ENCODE measurements at places on chromosomes 5 and 9.

DNA sequence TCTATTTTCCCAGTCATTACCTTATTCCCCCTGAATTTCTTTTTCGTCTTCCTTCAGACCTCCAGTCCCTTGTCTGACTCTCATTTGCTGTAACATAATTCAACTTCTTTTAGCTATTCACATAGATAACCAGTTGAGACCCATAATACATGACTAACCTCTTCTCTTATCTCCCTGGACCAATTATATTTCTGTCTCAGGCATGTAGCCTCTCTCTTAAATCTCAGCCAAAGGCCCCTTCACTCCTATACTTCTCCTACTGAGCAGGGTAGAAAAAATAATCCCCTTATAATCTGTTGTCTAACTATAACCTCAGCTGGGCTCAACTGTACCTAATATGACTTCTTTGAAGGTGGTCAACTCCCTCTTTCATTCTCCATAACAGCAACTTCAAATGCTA, 20.9 kb downstream of the RANBP6 start:
- DNase-seq = no peak

GRCh38 chr9:121836366-121836885, 185.0 kb downstream of the DAB2IP start:
- DNase-seq = no peak

DNA sequence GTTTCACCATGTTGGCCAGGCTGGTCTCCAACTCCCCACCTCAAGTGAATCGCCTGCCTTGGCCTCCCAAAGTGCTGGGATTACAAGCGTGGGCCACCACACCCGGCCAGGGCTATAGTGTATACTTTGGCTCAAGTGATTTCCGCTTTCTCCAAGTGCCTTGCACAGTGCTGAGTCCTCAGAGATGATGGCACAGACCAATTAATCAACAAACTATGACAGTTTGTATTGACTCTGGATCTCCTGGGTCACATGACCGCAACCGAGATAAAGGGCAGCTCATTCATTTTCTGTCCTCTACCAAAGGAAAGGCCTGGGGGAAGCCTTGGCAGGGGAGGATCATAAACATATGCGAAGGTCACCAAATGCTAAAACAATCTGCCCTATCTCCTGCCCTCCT, 11.4 kb upstream of the LARP1 start:
- DNase-seq = no peak

GRCh38 chr9:113538701-113539430, 75.3 kb downstream of the RGS3 start:
- DNase-seq = no peak

DNA sequence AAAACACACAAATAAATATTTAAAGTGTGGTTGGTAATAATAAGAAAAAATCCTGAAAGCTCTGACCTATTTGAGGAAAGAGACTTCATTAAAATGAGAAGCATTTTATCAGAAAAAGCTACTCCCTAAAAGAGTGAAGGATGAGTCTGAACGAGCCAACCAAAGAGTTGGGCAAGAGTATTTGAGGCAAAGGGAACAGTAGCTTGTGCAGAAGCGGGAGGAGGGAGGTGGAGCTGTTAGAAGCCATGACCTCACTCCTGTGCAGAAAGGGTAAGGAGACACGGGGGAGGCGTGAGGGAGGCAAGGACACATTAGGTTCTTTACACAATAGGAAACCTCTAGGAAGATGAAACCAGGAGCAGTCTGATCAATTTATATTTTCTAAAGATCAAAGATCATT, 29.4 kb downstream of the SH3RF2 start:
- no peak for DNase-seq

GRCh38 chr5:79416499-79416898, 97.4 kb downstream of the HOMER1 start:
- DNase-seq = no peak

DNA sequence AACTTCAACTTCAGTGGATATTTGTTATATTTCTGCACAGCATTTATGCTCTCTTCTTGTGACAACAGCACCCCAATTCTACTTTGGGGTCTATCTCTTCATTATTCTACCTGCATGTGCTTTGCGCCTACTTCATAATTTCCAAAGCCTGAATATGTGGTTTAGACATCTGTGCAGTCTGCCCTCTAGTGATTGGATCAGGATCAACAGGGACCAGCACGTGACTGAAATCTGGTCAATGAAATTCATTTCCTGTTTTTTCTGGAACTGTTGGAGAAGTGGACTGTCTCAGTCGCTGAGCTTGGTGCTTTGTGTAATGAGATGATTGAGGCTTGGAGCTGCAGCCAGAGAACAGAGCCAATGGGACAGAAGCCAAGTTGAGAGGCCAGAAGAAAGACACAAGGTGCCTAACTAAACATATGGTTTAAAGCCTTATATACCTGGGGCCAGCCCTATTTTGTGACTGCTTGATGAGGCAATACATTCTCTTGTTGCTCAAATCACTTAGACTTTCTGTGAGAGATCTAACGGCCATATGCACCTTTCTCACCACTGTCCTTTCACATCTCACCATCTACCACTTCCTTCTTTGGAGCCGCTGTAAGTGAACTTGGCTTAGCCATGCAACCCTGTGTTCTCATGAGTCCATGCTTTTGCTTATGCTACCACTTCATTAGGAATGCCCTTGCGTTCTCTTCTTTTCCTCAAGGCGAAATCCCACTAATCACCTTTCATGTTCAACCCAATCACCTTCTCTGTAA, 68.8 kb upstream of the PPP2R2B start:
- peak; percentile 4 for DNase-seq

DNA sequence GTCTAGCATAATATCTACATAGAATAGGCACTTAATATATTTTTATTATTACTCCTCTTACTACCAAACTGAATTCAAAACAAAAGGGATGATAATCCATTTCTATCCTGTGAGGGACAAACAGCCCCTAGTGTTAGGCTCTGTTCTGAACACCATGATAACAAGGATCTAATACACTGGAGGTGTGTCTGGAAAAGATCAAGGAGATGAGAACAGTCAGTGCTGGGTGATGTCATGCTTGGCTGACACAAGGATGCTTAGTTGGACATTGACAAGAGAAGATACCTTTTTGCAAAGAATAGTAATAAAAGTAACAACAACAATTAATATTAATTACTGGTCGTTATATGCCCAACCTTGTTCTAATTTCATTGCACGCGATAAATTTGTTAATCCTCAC, 458.7 kb downstream of the EBF1 start:
- no peak for DNase-seq

- DNase-seq = no peak
These were observed 81.1 kb downstream of the PJA2 start for GRCh38 chr5:109328626-109329025.

GRCh38 chr5:37825334-37825915, 14.4 kb downstream of the GDNF start:
- no peak for DNase-seq

DNA sequence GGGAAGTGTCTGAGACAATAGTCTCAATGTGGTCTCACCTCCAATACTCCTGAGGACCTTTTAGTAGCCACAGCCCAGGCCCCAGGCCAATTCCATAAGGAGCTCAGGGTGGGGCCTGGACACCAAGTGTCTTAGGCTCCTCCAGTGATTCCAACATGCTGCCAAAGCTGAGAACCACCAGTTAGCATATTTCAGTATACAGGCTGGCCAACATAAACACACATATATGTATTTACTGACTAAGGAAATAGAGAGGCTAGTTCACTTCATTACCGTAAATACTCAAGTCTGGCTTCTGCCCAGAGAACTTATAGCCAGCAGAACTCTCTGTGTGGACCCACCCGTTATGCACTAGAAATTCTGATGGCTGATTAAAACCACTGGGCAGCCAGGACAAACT, 24.1 kb downstream of the S1PR3 start:
- no peak for DNase-seq

GRCh38 chr5:155906046-155906445, 420.9 kb upstream of the SGCD start:
- no peak for DNase-seq

DNA sequence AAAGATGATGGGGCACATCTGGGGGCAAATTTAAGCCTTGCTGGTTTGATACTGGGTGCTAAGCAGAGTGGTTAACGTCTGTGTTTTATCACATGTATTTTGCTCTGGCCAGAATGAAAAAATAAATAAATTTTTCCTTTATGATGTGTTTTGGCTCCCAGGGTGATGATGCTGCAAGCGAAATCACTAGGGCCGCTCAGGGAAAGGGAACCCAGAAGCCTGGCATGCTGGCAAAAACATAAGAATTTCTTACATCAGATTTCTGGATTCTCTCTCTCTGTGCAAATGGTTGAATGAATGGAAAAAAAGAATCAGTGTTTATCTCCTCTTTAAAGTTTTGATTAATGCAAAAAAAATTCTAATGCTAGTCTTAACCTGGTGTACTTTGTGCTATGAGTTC, 1975.2 kb upstream of the C9orf72 start:
- DNase-seq = no peak

GRCh38 chr5:80251636-80252035, 4.2 kb downstream of the SERINC5 start:
- no peak for DNase-seq

GRCh38 chr9:89862316-89862715, 257.5 kb downstream of the GADD45G start:
- no peak for DNase-seq

DNA sequence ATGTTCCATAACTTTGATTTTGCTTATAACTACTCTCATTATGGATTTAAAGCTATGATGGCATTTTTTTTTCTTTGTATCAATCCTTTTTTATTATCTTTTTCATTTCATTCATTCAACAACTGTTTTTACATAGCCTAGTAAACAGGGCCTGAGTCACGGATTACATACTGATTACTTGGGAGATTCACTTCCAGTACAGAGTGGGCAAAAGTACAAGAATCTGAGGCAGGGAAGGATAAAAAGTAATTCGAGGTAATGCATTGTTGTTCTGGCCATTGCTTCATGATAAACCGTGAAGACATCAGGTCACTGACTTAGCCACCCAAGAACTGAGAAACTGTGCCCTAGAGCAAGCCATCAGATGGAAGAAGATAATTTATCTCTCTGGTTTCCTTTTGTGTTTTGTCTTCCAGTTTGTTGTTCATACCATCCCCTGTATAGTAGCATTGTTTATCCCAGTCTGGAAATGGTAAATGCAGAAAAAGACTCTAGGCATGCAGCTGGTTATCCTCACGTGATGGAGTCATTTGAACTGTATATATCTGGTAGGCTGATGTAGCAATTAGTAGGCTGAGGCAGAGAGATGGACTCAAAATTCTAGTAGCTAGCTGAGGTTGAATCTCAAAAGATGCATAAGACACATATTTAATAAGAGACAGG, 145.6 kb downstream of the CNTLN start:
- DNase-seq = no peak

DNA sequence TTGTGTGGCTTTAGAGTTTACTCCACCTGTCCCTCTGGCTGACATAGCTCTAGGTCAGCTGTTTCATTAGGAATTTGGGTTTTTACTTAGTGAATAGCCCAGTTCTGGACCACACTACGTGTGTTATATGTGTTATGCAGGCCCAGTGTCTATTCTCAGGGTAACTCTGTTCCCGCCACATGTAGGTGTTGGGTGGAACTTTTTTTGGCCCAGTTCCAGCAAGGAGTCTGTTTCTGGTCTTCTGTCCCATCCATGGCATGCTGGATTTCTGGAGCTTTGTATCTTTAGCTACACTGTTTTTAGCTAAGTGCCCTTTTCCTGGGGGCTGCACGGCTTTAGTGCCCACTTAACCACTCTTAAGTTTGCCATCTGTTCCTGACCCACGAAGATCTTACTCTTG, 15.5 kb downstream of the RMI1 start:
- DNase-seq = no peak

DNA sequence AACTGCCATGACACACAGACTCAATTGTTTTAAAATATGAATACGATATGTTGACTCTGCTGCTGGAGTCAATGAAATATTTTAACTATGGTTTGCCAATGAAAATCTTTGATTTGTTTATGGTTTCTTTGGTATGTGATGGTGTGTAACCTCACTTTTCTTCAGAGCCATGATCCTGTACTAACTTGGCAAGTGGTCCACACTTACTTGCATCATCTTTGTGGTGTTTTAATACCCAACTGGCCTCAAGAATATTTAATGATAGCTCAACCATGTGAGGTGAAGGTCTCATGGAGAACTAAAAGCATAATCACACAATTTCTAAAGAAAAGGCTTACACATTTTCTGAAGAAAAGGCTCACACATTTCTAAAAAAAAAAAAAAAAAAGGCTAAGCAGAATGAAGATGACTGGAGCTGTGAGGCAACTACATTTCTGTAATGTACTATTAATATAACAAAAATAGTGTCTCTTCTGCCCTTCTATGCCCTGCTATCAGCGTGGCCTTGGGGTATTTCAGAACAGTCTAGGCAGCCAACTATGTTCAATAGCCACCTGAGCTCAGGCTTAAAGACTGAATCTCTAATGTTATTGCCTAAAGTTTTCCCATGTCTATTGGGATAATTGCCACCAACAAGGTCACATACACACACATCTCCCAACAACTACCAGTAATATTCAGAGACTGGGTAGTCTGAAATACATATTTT, 395.0 kb downstream of the MLLT3 start:
- no peak for DNase-seq

DNA sequence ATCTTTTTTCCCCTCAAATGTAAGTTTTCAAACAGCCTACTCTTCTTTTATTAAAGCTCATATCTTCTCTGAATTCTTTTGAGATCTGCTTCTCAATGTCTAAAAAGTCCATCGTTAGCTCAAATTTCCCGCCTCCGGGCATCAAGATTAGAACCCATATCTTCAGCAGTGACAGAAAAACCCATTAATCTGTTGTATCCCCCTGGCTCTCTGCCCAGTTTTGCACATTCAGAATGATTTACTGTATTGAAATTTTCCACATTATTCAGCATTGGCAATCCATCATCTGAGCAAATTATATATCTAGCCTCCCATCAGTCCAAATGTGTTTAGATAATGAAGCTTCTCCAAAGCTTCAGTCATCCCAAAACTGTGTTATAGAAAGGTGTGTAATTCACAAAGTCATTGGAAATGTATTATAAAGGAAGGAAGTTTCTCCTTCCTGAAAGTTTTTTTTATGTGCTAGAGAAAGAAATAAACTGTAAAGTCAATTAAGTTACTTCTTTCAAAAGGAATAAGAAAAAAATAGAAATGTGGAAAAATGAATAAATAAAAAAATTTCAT, 849.9 kb downstream of the MAT2B start:
- DNase-seq = no peak

DNA sequence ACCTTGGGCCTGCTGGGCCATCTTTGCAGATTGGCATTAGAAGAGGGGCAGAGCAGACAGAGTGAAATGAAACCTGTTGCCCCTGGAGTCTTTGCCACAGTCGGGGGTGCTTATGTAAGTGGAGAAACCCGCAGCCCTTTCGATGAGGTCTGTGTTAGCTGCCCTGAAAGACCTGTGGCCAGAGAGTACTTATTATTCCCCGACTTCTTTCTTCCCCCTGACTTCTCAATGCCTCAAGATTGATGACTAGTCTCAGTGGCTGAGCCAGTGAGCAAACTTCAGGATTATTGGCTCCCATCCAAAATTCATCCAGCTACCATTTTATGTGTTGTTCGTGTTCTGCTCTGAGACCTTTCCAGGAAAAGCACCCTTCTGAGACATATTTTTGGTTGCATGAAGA, 7.6 kb downstream of the NTRK2 start:
- DNase-seq = no peak

DNA sequence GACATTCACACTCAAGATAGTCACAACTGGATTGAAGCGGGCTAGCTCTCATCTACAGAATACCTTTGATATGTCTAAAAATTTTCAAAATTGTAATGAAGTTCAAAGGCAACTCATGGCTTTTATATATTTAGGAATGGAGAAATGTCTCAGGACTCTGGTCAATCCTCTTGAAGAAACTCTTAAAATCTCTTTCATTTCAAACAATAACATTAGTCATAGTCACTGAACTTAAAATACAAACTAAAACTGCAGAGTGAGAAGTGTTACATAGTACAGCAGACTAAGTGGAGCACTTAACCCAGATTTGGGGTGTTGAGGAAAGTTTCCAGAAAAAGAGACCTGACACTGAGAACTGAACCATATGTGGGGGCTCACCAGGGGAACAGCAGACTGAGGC, 20.7 kb downstream of the FANCC start:
- no peak for DNase-seq

All from kidney capillary endothelial cell (primary cell).